ENCODE measurements at places on chromosomes 13 and 19.
A peak's percentile ranks its signal among the peaks of the same experiment; 100 is the strongest.

GRCh38 chr13:61908906-61909615, 493.4 kb upstream of the PCDH20 start:
- no peak for DNase-seq

- DNase-seq, result peak; percentile 61
These were observed 45.5 kb downstream of the SAE1 start for GRCh38 chr19:47176071-47176626.

GRCh38 chr13:99066219-99066618, 88.4 kb upstream of the DOCK9 start:
- DNase-seq, result no peak

GRCh38 chr13:44618326-44618725, 42.2 kb upstream of the TSC22D1 start:
- no peak for DNase-seq

DNA sequence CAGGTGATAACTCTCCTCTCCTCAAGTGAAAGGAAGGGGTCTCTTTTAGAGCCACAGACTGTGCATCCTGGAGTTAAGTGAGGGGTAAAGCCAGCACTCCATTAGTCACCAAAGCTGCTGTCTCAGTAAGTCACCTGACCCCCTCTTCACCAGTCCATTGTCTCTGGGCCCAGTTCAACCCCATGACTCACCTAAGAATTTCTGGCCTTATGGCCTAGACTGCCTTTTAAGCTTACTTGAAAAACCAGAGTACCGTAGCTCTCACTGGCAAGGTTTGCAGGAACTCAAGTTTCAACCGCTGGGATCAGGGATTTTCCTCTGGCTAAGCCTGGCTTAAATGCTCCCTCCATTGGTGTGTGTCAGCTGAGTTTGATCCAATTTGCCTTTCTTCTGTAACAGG, 23.4 kb upstream of the EID2 start:
- DNase-seq, result no peak

- DNase-seq, result no peak
These were observed 145.6 kb upstream of the GJB6 start for GRCh38 chr13:20377720-20378119.

GRCh38 chr19:17306285-17306714, 628 bp downstream of the MRPL34 start:
- no peak for DNase-seq

GRCh38 chr13:99941086-99941485, 30.5 kb downstream of the ZIC5 start:
- DNase-seq, result no peak

GRCh38 chr13:43316946-43317353, 293.6 kb downstream of the DNAJC15 start:
- peak; percentile 76 for DNase-seq

GRCh38 chr13:98869408-98870090, 108.3 kb downstream of the DOCK9 start:
- no peak for DNase-seq

DNA sequence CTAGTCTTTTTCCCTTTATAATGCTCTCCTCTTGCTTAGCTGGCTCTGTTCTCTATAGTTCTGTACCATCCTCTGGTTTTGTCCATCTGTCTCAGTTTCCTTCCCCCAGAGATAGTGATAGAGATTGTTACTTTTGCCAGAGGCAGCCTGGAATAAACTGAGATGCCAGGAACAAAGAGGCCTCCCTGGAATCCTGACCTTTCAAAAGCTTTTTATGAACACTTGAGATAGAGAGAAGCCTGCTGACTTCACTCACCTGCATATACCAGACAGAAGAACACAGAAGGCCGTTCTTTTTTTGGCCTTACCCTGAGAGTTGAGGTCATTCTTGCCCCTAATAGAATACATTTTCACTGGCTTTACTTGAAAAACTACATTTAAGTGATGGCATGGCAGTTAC, 150.2 kb downstream of the LHFPL6 start:
- DNase-seq, result no peak

DNA sequence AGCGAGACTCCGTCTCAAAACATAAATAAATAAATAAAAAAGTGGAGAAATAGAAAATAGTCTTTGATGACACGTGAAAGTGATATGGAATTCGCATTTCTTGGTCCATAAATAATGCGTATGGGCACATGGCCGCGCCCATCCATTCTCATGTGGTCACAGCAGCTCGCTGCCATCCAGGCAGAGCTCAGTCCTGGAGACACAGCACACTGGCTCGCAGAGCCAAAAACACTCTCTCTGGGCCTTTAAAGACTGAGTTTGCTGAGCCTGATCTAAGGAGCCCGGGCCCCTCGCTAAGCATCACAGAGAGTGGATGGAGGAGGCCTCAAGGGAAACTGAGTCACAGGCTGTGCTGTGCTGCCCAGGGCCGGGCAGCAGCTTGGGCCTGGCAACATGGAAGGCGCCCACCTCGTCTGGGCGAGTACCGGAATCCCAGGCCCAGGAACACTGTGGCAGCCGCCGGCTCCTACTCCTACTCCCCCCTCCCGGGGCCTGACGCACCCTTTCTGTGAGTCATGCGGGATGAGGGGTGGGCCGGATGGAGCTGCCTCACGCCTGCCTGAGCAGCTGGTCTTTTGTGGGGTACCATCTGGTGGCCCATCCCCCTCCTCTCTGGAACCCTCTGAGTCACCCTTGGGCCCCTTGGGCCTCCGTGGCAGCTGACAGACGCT, 28.9 kb upstream of the CACTIN start:
- peak; percentile 96 for DNase-seq

- DNase-seq, result no peak
These were observed 78.9 kb upstream of the ANKRD10 start for GRCh38 chr13:110993788-110994187.

GRCh38 chr13:80297503-80297902, 43.4 kb downstream of the SPRY2 start:
- DNase-seq, result no peak

- DNase-seq, result no peak
These were observed 26.6 kb downstream of the GNG7 start for GRCh38 chr19:2675892-2676291.

- peak; percentile 57 for DNase-seq
These were observed 80.5 kb downstream of the COL4A2 start for GRCh38 chr13:110387451-110388107.

GRCh38 chr13:73647417-73647816, 486.8 kb downstream of the KLF12 start:
- DNase-seq, result no peak

- DNase-seq, result no peak
These were observed 26.6 kb upstream of the KBTBD6 start for GRCh38 chr13:41159174-41159573.

DNA sequence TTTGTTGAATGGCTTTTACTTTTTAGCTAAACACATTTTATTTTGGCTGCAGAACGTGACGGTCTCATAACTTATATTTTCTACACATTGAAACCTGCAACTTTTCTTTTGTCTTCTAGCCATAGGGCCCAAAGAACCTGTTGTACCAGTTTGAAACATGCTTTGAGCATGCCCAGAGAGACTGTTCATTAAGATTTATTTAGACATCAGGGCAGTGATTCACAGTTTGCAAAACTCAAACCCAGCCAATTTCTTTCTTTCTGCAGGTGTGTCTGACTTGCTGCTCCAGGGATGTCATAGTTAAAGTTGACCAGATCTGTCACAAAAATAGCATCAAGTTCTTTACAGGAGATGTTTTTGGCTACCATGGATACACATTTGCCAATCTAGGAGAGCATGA, 22.0 kb downstream of the SAE1 start:
- no peak for DNase-seq

GRCh38 chr13:95660981-95661581, 15.9 kb upstream of the DNAJC3 start:
- DNase-seq, result peak; percentile 57

- no peak for DNase-seq
These were observed 28.8 kb downstream of the CERS1 start for GRCh38 chr19:18867199-18867598.

DNA sequence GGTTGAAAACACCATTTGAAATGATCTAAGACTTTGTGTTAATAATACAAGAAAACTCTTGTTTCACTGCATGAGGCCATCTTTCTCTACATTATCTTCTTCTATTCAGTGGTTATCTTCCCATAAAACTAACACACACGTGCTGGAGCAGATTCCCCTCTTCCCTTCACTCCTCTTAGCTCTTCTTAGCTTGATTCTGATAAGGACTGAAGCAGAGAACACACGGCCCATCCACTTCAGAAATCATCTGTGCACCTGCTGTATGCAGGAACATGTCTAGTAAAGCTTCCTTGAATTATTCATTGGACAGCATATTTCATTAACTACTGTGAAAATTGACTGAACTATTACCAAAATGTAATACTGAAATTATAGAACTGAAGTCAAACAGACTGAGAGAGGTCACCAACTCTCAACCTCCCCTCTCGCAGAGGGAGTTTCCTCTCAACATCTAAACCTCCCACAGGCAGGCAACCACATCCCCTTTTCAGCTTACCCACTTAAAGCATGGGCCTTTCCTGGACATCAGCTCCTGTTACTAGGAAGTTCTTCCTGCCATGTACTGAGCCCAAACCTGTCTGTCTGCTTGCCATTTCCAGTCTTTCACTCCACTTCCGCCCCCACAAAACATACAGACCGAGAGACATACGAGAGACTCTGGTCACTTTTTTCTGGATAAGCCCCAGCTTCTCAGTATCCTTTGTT, 113.9 kb downstream of the CRYL1 start:
- DNase-seq, result no peak

Data from fibroblast of skin of right quadriceps (primary cell).